ENCODE measurements at places on chromosomes 12 and 14.

- no peak for DNase-seq
These were observed 25.2 kb downstream of the LTBP2 start for GRCh38 chr14:74586681-74587362.

DNA sequence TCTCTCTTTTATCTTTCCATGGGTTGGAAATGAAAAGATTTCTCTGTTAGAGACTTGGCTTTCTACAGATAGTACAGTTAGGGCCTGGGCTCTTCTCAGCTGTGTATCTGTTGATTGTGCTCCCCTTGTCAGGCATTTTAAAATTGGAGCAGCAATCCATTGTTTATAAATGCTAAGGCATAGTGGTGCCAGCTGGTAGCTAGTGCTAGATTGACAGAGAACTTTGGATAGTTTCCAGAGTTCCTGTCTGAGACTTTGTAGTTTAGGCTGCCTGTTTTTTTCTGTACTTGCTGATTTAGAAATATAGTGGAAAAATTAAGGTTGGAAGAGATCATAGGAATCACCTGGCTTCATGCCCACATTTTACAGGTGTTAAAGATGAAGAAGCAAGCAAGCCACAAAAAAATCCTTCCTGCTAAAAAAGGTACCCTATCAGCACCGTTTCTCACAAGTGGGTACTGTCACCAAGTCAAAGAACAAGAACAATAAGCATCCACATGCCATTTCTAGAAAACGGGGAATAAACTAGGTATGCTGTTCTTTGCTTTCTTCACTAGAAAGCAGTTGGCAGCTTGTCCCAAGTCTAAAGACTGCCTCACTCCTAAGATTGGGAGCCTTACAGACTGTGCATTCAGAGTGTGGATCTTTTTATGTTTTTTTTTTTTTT is 6.2 kb downstream of the TTLL5 start:
- no peak for DNase-seq

GRCh38 chr14:103662591-103662990 is 33.6 kb downstream of the KLC1 start:
- no peak for DNase-seq

GRCh38 chr14:52318826-52319645 is 4.9 kb downstream of the PTGER2 start:
- no peak for DNase-seq

DNA sequence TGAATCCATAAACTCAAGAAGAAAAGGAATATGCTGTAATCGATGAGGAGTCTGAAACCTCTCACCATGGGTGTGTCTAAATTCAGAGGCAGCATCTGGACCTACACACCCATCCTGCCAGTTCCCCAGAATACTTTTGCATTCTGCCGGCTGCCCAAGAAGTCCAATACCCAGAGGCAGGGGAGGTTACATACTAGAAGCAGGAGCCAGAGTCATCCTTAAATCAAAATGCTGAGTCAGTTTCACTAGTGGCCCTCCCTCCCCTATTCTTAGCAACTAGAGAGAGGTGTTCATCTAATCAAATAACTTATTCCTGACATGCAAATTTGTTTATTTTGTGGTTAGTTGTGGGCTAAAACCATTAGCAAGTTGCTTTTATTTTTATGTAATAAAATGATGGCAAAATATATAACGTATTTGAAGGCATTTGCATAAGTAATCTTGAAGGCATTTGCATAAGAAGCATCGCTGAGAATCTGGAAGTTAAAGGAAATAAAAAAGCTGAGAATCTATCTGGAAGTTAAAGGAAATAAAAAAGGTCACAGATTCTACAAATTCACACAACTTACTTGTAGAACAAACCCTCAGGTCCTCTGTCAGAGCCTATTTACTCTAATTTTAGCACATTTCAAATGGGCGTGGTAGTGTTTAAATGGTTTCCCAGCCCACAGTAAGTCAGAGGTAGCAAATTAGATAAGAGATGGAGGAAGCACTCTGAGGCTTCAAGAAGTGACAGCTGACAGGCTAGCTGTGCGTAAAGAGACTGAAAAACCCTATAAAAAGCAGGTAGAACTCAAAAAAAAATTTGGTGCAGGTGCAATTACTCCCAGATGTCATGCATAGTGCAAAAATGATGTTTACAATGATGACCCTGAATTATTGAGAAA is 7.8 kb downstream of the BHLHE41 start:
- no peak for DNase-seq

- no peak for DNase-seq
These were observed 97.7 kb downstream of the RMST start for GRCh38 chr12:97560350-97560749.

GRCh38 chr14:34610101-34610500 is 19.8 kb downstream of the SNX6 start:
- no peak for DNase-seq

- no peak for DNase-seq
These were observed 96.7 kb upstream of the PPP4R3A start for GRCh38 chr14:91606851-91607250.

GRCh38 chr12:65896743-65897142 is 72.5 kb downstream of the HMGA2 start:
- no peak for DNase-seq

DNA sequence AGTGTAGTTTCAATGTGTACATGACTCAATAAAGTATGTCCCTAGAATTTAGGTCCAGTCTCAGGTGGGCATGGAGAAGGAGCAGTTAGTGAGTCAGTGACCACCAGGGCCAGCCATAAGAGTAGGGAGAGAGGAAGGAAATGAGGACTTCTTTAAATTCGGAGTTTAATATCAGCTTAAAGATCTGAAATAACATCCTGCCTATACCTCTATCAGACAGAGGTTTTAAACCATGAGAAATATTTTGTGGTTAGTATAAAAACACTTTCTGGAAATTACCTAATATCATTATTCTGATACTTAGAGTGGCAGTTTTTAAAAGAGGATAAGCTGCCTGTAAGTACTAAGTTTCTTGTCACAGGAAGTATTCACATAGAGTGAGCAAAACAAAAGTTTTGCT is 61.7 kb upstream of the ST8SIA1 start:
- no peak for DNase-seq

DNA sequence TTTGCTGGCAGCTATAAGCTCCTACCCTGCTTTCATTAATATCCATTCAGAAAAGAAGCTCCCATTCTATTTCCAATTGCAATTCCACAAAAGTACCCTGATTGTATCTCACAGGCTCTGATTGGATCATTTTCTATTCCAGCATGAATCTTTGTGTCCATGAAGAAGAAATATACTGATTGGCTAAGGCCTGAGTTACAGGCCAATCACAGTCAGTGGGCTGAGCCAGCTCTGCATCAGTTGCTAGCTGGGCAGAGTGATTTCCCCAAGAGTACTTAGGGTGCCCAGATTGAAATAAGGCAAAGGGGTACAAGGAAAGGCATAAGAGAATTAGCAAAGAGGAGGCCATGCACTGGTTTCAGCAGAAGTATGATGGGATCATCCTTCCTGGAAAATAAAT is 14.4 kb downstream of the ART4 start:
- no peak for DNase-seq

DNA sequence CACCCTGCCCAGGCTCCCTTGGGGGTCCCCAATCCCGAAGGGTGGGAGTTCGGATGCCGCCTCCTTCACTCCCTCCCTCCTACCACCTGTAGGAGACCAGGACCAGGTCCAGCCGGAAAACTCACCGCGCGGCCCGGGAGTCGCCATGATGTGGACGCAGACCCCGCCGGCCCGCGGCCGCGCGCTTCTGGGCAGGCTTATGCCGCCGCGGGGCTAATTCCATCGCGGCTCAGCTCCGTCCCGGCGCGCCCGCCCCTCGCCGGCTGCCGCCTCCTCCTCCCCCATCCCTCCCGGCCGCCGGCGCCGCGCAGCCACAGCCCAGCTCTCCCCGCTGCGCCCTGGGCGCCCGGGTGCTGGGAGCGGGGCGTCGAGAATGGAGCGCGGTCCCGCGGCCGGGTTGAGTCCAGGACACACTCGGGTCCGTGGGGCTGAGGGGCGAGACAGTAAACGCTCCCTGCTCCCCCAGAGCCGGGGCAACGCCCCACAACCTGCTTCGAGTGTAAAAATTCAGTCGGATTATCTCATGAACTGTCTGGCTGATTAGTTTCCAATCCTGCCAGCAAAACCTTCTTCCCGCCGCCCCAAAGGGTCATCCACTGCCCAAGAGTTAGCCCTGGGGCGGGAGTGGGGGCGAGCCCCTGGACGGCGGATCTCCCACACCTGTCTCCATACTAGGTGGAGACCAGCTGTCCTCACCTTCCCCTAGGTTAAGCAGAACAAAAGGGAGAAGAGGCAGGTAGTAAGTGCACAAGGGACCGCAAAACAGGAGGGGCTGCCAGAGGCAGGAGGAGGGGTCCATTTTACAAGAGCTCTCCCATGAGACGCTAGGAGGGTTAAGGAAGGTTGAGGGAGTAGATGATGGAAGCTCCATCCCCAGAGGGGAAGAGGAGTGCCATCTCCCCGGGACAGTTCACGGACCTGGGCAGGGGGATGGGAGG is at the start of gene ANO2:
TSS of gene ANO2 (minus strand) at position 189 of the 938 bp plus-strand sequence. CDS start at position 147, 42 bp downstream.
- no peak for DNase-seq

- DNase-seq = no peak
These were observed 6.4 kb upstream of the EP400 start for GRCh38 chr12:131943389-131943788.

GRCh38 chr12:128802756-128803155 is 21.0 kb downstream of the SLC15A4 start:
- no peak for DNase-seq

GRCh38 chr14:81465507-81466228 is 65.5 kb upstream of the STON2 start:
- no peak for DNase-seq

GRCh38 chr12:46101485-46101869 is 111.1 kb upstream of the SCAF11 start:
- DNase-seq = peak; percentile 21

GRCh38 chr12:109950625-109951024 is 45.5 kb downstream of the GIT2 start:
- DNase-seq = no peak

- DNase-seq = no peak
These were observed 32.8 kb downstream of the HVCN1 start for GRCh38 chr12:110656071-110656655.

- peak; percentile 62 for DNase-seq
These were observed 38.4 kb upstream of the CPM start for GRCh38 chr12:68971404-68971803.

GRCh38 chr12:47652521-47653234 is 53.2 kb downstream of the RPAP3 start:
- no peak for DNase-seq

- peak; percentile 45 for DNase-seq
These were observed 46.8 kb upstream of the DLK1 start for GRCh38 chr14:100679707-100680438.
